ENCODE measurements at places on chromosomes 1 and 21. TPM values are rescaled to one million over a fixed set of nuclear protein-coding genes. Genes with fewer than 3 reads are reported as not detected.

- DNase-seq = no peak
These were observed 4.1 kb upstream of the IRF2BP2 start for GRCh38 chr1:234614081-234614489.

GRCh38 chr1:246798606-246799496 is 74.6 kb downstream of the SCCPDH start:
- DNase-seq = no peak

The PSRC1 gene
- total RNA-seq = 56.9 TPM

DNA sequence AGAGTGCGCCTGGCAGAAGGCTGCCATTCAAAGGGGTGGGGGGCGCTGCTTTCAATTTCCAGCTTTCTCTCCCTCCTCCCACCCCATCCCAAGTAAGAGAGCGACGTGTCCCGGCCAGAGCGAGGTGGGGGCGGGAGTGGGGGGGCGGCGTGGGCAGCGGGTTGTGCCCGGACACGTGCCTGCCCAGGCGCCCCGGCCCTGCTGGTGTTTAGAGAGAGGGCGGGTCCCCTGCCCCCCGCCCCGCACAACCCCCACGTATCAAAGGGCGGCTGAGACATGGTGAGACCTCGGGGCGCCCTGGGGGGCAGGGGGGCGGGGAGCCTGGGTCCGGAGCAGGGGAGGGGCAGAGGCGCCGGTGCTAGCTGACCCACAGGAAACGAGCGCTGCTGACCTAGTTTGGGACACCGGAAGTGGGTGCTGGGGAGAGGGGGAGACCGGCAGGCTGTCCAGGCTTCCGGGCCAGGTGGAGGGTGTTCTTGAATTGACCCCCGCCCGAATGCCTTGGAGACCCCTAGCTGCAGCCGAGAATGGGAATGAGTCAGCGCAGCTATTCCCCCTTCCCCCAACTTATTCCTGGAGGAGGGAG is 1.3 kb downstream of the ZBTB7B start:
- DNase-seq = peak; percentile 70

- DNase-seq = no peak
These were observed 125.3 kb upstream of the ETS2 start for GRCh38 chr21:38680401-38680800.

The OR2G6 gene
- not detected for total RNA-seq

GRCh38 chr1:40838045-40838979 is 23.9 kb downstream of the CITED4 start:
- DNase-seq = peak; percentile 73

GRCh38 chr1:60185684-60186083 is 112.1 kb upstream of the C1orf87 start:
- DNase-seq = no peak
